ENCODE measurements at places on chromosomes 12 and 14.
A peak's percentile ranks its signal among the peaks of the same experiment; 100 is the strongest.

DNA sequence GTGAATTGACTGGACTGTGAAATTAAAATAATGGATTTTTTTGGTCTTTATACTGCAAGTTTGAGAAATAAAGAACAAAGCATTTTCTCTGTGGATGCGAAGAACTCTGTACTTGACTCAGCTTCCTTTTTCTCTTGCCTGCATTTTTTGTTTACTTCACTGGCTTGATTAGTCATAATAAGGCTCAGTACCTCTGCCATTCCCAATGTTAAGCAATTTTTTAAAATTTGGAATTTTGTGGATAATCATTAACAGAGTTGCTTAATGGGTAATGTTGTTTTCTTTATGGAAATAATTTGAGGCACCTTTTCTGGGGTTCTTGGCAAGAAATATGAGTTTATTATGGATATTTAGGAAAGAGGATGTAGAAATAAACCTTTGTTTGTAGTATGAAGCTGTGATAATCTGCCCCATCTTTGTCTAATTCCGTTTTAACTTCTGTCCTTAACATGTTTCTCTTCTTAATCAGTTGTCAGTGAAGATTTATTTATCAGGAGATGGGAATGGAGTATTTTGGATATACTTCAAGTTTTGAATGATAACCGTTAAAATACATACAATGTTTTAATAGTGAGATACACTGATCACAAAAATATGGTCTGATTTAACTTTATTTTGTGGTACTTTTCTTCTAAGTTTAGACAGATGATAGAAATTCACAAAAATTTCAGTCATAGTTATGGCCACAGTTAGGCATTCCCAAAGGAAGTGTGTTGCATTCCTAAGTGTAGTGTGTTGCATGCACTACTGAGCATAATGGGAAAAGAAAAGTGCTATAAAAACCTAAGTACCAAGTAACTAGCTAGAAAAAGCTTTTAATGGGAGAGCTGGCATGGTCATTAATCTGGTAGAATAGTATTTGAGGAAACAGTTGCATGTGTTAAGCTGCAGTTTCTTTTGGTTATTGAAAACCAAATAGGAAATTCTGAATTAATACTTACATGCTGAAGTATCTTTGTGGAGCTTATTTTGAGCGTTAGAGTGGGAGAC lies 27.7 kb downstream of the WNK1 start:
- no peak for DNase-seq

- DNase-seq, result no peak
Measured at GRCh38 chr12:74169607-74170006, 368.0 kb upstream of the ATXN7L3B start.

GRCh38 chr14:81329640-81330381 lies 70.3 kb downstream of the STON2 start:
- DNase-seq, result no peak

DNA sequence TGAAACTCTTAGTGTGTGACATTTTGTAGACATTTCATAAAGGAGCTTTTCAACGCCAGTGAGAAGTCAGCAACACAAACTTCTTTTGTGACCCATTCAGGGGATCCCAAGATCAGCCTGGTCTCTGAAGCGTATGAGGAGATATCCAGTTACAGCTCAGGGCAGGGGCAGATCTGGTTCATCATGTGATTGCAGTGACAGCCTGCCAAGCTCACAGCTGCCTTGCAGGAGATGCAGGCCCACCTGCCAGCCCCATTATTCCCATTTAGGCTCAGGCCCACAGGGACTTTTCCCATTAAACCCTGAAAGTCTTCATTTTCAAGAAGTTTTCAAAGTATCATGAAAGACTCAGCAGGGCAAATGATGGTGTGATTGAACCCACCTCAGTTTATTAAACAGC lies 38.3 kb downstream of the SRGAP1 start:
- DNase-seq, result no peak

DNA sequence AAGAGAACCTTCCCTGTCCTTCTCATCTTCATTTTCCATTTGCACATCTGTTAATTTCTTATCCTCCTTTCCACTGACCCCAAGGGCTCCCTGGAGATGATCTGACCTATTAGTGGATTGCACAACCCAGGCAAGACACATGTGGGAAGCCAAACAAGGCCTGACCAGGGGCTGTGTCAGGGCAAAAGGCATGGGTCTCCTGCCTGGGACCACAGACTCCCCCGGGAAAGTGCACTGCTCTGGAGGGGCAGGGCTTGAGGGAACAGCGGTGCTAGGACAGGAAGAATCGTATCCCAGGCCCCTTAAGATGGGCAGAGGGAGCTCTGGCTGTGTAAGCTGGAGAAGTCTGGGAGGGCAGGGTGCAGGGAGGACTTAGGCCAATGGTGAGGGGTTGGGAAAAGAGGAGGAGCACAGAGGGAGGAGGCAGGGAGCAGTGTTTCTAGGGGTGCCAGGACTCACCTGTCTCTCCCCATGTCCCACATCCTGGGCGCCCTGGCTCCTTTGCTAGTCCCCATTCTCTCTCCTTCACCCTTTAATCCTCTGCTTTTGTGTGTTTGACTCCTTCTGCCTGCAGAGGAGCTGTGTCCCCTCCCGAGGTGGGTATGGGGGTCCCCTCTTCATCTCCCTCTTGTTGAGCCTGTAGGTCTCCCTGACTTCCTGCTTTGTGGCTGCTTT lies 25.3 kb downstream of the PLEKHG3 start:
- no peak for DNase-seq

DNA sequence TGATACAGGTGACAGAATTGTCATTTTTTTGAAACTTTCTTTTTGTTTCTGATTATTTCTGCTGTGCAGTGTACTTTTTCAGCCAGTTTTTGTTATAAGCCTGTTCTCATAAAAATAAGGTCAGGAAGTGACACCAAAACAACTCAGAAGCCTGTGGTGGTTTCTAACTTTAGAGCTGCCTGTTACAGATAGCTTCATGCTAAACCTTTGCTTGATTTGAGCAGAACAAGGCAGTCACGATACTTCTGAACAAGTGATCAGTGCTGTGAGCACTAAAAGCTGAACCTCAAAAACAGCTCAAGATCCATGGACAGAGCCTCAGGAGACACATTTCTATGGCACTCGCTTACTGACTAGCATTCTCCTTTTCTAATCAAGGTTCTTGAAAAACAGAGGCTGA lies 82.0 kb downstream of the PRKCH start:
- DNase-seq, result no peak

- DNase-seq, result no peak
Measured at GRCh38 chr14:94046696-94047250, 20.6 kb downstream of the OTUB2 start.

GRCh38 chr12:53042607-53043454 lies 7.0 kb upstream of the TNS2 start:
- DNase-seq, result no peak

DNA sequence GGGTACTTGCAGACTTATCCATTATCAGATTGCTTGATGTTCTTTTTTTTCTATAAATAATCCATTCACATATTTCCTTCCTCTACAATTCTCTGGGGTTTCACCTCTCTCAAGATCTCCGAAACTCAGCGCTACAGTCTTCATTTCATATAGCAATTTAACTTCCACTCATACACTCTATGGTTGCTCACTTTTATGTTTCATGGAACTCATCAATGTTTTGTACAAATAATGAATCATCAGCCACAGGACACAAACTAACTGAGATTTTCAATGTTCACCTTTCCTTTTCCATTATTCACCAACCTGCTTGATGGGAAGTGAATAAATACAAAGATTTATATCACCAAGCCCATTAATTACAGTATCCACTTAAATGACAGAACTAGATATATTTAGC lies 534.7 kb downstream of the LRFN5 start:
- DNase-seq, result no peak

DNA sequence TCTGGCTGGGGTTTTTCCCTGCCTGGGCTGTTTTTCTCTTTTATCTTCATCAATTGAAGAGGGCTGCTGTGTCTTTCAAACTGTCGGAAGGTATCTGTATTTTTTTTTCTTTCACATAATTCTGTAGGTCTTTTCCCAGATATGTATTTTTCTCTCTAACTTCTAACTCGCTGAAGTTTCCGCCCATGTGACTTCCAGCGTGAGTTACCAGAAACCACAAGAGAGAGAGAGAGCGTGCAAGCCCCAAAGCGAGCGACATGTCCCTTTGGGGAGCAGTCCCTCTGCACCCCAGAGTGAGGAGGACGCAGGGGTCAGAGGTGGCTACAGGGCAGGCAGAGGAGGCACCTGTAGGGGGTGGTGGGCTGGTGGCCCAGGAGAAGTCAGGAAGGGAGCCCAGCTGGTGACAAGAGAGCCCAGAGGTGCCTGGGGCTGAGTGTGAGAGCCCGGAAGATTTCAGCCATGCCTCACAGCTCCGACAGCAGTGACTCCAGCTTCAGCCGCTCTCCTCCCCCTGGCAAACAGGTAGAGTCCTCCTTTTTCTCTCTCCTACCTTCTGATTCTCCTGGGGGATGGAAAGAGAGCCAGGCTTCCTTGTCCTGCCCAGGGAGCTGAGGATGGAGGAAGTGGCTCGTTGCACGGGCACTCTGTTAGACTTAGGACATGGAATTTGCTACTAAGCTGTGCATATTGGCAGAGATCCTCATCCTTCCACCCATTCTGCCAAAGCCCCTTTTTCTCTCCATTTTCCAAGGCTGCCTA lies at the start of gene BATF:
TSS of gene BATF (plus strand) at position 246 of the 759 bp plus-strand sequence. CDS start at position 460, 214 bp downstream.
- no peak for DNase-seq

GRCh38 chr12:70330158-70330557 lies 35.9 kb upstream of the KCNMB4 start:
- no peak for DNase-seq

GRCh38 chr14:29216268-29217232 lies 450.0 kb downstream of the FOXG1 start:
- DNase-seq, result no peak

- no peak for DNase-seq
Measured at GRCh38 chr12:53300187-53300586, 692 bp downstream of the MYG1 start.

DNA sequence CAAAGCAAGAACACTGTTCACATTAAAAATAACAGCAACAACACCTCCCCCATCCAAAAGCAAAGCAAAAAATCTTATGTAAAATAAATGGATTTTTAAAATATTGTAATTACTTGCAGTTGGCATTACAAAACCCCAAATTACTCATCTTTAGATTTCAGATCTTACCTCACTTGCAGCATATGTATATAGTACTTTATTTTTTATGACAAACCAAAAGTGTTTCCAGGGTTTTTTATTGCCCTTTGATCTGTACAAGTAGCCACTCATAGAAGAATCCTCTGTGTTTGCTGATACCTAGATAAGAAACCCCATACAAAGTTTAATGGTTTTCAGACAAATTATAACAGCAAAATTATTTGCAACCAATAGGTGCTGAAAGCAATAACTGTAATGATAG lies 12.2 kb upstream of the NR2C1 start:
- no peak for DNase-seq

GRCh38 chr12:2583091-2583497 lies 211.7 kb upstream of the FKBP4 start:
- DNase-seq, result peak; percentile 89

DNA sequence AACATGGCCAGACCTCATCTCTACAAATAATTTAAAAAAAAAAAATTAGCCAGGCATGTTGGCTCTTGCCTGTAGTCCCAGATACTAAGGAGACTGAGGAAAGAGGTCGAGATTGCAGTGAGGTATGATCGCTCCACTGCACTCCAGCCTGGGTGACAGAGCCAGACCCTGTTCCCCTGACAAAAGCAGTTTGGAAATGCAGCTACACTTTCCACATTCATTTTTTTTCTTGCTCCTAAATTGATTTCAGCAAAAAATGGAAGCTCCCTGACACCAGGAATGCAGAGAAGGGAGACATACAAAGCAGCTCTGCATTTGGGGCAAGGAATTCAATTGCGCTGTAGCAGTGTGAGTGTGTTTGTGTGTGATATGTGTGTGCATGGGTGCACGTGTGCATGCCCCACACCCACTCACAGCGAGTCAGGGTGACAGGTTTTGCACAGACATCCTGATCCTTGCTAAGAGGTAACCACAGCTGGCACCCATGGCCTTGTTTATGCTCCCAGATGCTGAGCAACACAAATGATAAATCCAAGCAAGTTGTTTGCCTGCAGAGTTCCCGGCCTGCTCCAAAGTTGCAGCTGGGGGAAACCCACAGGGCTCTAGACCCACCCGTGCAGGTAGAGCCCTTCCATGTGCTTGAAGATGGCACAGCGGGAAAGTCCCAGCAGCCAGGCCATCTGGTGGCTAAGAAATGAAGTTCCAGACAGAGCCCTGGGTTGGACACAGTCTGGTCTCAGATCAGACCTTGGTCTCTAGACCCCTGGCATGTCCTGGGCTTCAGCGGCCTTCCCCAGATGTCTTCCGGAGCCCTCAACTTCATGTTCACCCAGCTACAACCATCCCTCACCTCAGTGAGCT lies 25.9 kb upstream of the BDKRB2 start:
- no peak for DNase-seq

DNA sequence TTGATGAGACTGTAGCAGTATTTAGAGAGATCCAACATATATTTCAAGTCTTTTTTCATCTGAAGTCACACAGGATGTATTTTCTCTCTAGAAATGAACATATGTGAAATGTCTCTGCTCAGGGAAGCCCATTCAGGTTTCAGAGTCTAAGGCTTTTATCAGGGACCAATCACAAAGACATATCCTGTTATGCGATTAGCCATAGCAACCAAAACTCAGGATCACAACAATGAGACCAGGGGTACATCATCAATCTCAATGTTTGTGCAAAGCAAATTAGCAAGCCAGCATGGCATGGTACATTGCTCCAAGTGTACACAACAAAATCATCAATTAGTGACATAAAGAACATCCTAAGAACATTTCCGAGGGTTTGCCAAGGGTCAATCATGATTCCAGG lies 99.2 kb upstream of the AMN1 start:
- DNase-seq, result no peak

DNA sequence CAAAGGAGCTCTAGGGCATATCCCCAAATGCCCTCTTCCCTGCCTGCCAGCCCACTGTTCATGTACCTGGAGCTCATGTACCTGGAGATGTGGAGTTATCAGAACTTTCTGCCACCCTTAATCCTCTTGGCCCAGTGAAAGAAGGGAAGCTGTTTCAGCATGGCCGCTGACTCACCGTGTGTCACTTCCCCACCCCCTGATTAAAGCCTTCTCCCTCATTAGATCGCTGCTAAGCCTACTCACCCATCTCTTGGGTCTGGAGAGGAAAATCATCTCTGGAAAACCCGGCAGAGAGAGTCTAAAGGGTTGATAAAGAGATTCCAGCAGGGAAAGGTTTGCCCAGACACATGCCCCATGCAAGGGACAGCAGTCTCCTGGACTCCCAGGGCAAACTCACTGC lies 4.5 kb upstream of the LTBP2 start:
- DNase-seq, result no peak

- DNase-seq, result no peak
Measured at GRCh38 chr14:96852823-96853422, 55.7 kb downstream of the VRK1 start.
